Activated T-cell treated with anti-CD3 and anti-CD28 coated beads, Interleukin-2, amount 50 U/mL, for 1 hour (primary cell): ENCODE measurements at places on chromosomes 1 and 21.

DNA sequence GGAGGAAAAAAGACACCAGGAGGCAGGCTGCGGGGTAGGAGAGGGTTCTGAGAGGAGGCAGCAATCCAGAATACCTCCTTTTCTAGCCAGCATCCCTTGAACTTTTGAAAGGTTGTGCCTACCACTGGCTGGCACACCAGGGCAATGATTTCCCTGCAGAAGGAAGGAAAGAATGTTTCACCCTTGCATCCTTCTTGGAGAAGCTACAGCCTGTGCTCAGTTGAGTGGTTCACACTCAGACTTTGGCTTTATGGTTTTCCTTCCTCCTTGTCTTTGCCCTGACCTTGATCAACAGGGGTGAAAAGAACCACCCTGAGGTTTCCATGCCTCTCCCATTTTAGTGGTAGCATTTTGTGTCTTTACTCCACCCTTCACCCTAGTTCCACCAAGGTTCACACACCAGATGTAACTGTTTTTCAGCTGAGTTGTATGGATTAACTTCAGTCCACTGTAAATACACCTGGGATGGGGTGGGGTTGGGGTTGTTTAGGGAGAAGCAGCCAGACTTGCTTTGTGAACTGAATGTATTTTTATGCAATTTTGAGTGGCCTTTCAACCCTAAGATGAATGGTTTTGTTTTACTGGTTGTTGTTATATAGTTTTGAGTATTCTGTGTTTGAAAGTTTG is 122.3 kb downstream of the SYT2 start:
- DNase-seq = no peak

GRCh38 chr1:172451002-172451443 is 7.2 kb upstream of the PIGC start:
- DNase-seq = no peak

DNA sequence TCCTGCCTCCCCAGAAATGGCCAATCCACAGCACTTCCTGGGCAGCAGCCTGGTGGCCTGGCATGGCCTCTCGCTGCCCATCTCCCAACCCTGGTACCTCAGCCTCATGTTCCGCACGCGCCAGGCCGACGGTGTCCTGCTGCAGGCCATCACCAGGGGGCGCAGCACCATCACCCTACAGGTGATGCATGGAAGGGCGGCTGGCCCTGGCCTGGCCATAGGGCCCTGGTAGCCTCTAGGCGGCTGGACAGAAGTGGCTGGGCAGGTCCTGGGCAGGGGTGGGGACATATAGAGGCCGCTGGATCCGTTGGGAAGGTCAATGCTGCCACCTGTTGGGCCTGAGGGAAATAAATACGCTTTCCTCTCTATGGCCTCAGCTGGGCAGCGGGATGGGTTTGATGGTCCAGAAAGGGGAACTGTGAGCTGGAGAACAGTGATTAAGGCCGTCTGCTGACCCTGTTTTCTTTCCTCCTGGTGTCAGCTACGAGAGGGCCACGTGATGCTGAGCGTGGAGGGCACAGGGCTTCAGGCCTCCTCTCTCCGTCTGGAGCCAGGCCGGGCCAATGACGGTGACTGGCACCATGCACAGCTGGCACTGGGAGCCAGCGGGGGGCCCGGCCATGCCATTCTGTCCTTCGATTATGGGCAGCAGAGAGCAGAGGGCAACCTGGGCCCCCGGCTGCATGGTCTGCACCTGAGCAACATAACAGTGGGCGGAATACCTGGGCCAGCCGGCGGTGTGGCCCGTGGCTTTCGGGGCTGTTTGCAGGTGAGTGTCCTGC is 14.4 kb downstream of the CELSR2 start:
- peak; percentile 78 for DNase-seq

GRCh38 chr1:105485207-105485606 is 1571.3 kb upstream of the PRMT6 start:
- no peak for DNase-seq

- no peak for DNase-seq
These were observed 188.3 kb upstream of the EDN2 start for GRCh38 chr1:41672641-41673361.

- DNase-seq = no peak
These were observed 61.7 kb downstream of the CCDC185 start for GRCh38 chr1:223454959-223455358.

GRCh38 chr1:110361856-110362255 is 22.7 kb downstream of the RBM15 start:
- no peak for DNase-seq

DNA sequence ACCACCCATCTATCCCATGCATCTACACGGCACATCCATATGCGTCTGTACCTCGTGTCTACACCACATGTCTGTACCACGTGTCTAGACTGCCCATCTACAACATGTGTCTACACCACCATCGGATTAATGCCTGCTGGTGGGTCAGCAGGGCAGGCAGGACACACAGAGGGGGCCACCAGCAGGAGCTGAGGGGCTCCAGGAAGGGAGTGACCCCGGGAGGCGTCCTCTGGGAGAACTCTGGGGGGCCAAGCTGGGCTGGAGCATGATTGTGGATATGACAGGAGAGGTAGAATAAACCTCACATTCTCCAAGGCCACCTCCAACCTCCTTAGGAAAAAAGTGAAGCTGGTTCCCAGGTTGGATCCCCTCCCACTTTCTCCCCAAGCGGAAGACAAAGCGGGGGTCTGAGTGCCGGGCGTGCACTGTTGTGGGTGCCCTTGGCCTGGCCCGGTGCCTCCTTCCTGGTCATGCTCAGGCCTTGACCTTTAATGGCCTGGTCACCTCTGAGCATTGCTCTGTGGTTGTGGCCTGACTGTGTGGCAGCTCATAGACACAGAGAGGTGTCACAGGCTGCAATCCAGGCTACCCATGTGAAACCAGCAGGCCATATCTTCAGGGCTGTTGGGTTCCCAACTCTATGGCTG is 881 bp upstream of the ACTRT2 start:
- DNase-seq = peak; percentile 9

DNA sequence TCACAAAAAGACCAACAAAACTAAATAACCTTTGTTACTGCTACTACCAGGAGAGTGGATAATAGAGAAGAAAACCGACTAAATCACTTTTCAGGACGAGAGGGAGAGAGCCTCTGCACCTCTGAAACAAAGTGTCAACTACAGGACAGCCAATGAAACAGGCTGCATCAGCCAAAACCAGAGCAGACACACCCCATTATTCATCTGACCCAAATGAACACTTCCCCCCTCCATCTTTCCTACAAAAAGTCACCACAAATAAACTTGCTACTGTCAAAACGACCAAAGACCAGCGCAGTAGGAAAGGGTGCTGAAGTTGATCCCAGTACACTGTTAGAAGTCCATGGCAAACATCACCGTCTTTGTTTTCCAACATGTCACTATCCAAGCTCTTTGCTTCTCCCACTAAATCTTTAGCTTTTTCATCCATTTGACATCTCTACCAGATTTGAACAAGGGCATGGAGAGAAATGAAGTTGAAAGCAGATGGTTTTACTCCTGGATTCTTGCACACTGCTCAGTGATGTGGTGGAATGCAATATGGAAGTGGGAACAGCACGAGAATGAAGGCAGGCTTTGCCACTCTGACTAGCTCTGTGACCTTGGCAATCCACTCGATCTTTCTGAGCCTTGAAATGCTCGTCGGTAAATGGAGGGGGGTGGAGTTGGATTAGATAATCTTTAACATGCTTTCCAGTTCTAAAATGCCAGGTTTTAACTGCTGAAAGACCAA is 20.5 kb downstream of the DSTYK start:
- DNase-seq = no peak

DNA sequence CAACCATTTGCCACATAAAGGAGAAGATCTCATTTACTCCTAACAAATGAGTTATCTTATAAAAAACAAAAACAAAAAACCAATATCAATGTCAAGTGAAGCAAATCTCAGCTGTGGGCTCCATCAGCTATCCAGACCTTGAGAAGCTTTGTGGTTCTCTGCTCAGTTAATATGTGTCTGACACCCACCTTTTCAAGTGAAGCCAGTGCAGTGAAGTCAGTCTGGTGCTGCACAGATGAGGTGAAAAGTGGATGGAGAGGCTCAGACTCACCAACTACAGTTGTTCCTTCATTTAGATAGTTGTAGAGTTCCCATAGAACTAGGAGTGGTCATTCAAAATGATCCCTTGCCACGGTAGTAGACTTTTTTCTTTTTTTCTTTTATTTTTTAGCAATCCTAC is 106.8 kb downstream of the NTNG1 start:
- DNase-seq = no peak

GRCh38 chr21:38761531-38761930 is 44.2 kb upstream of the ETS2 start:
- DNase-seq = no peak

DNA sequence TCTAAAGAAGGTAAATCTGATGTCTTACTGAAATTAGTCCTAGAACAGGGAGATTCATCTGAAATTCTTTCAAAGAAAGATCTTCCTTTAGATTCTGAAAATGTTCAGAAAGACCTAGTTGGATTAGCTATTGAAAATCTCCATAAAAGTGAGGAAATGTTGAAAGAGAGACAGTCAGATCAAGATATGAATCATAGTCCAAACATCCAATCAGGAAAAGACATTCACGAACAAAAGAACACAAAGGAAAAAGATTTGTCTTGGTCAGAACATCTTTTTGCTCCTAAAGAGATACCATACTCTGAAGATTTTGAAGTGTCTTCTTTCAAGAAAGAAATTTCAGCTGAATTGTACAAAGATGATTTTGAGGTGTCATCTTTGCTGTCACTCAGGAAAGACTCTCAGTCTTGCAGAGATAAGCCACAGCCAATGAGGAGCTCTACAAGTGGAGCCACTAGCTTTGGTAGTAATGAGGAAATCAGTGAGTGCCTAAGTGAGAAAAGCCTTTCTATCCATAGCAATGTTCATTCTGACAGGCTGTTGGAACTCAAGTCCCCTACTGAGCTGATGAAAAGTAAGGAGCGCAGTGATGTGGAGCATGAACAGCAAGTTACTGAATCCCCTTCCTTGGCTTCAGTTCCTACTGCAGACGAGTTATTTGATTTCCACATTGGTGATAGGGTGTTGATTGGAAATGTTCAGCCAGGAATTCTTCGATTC is 61.6 kb upstream of the QSOX1 start:
- no peak for DNase-seq

- DNase-seq = peak; percentile 68
These were observed 6.0 kb upstream of the UBL4B start for GRCh38 chr1:110106013-110106941.

DNA sequence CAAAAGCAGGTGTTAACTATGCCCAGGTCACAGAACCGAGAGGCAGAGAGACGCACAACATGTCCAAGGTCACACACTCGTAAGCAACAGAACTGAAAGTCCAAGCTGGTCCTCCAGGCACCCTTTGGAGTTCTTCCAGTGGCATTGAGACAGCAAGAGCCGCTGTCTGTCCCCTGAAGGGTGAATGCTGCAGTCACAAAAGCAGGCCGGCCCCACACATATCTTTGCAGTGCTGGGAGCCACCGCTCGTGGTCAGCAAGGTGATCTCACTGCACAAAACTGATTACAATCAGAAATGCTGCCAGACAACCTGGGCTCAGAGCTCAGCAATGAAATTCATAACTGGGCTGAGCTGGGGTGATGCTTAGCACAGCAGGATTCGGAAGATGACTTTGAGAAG is 47.4 kb upstream of the RAB4A start:
- no peak for DNase-seq

- DNase-seq = no peak
These were observed 21.9 kb downstream of the LRRC8D start for GRCh38 chr1:89842567-89843272.

DNA sequence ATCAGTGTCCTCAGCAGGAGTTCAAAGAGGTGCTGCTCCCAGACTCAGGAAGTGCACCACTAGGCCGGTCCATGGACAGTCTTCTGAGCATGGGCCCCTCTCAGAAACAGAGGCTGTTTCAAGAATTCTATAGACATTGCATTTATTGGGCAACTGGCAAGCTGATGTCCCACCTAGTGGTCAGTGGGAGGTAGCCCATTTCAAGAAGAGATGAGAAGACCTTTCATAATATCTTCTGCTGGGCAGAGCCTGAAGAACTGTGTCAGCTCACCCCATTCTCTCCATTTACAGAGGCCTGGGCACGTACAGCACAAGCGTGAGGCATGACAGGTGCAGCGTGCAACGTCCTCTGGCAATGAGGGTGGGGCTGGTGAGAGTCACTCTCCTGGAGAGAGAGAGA is 216.0 kb downstream of the DYRK1A start:
- no peak for DNase-seq

DNA sequence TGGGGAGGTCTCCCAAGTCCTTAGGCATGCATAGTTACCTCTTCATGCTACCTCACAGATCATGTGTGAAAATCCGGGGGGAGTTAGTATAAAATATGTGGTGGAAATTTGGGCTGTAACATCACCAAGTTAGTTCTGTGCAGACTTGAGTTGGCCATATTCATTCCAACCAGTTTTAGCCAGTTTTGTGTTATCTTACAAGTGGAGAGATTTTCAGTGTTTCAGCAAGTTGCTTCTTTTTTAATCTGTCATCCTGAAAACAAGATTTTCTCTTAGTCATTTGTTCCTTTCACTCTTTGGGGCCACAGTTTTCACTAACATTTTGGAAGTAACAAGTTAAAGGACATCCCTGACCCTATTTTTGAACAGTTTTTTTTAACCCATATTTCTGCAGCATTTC is 11.3 kb downstream of the SLC25A24 start:
- no peak for DNase-seq

- DNase-seq = no peak
These were observed 37.7 kb upstream of the COL6A1 start for GRCh38 chr21:45943630-45944540.

DNA sequence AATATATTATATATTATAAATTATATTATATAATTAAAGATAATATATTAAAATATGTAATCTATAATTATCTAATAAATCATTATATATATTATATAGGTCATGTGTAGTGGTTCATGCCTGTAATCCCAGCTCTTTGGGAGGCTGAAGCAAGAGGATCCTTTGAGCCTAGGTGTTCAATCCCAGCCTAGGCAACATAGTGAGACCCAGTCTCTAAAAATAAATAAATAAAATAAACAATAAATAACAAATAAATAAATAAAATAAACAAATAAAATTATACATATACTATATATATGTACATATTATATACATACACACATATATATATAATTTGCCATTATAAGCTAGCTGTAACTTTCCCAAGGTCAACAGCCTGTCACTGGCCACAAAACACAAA is 277.7 kb downstream of the SETD4 start:
- no peak for DNase-seq

DNA sequence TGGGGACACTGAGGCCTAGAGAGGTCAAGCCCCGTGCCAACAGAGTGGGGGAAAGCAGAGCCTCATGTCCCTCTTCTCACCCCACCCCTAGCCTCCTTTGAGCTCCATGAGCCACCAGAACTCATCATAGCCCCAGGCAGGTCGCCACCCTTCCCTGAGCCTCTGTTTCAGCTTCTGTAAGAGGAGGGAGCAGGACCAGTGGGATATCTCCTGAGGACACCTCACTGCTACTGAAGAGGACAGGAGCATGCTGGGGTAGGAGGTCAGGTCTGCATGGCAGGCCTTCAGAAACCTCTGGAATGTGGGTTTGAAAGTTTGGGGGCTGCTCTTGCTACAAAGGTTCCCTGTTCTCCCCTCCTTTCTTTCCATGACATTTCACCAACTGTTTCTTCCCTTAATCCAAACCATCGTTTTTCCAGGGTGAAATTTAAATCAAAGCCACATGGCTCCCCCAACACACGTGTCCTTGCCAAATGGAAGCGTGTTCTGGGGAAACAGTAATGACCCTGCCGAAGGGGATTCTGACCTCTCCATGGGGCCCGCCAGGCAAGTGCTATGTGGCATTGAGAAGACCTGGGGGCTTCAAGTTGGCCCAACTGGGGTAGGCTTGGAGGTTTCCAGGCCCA is 88.1 kb upstream of the RUNX3 start:
- DNase-seq = no peak

- peak; percentile 20 for DNase-seq
These were observed 22.5 kb upstream of the RHBDL2 start for GRCh38 chr1:38964140-38964548.
